ENCODE measurements at places on chromosomes 5 and 9.

GRCh38 chr9:113255438-113255837 lies 19.9 kb downstream of the CDC26 start:
- no peak for DNase-seq

GRCh38 chr5:40842351-40842750 lies 1.2 kb downstream of the CARD6 start:
- no peak for DNase-seq

- DNase-seq = no peak
These were observed 54.8 kb downstream of the MYO10 start for GRCh38 chr5:16881251-16881650.

DNA sequence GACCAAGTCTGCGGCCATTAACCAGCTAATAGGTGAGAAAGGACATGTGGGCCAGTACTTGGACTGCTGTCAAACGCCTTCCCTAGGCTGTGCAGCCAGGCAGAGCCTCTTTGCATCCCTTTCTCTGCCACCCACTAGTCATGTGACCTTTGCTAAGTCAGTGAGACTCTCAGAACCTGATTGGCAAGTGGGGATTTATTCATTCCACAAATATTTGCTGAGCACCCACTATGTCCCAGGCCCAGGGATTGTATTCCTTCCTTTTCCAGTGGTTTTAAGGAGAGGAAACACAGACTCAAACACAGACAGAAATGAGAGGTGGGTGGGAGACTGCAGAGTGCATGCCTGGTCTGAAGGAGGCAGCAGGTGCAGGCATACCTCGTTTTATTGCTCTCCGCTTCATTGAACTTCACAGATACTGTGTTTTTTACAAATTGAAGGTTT lies 71.6 kb upstream of the GALNT10 start:
- DNase-seq = no peak

DNA sequence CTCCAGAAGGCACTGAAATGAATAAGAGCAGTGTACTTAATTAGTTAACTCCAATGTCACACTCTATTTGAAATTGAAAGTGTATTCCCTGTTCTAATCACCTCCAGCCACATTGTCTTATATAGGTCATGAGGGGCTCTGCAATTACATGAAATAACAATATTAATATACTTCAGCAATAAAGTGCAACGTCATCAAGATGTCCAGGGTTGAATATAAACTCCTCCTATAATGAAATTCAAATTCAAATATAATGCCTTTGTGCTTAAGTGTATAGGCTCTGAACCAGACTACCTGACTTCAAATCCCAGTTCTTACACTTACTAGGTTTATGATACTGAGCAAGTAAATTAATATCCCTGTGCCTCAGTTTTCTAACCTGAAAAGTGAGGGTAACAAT lies 195.6 kb upstream of the SMC2 start:
- no peak for DNase-seq

GRCh38 chr9:38015266-38015665 lies 53.8 kb downstream of the SHB start:
- no peak for DNase-seq

- DNase-seq = no peak
These were observed 218.1 kb upstream of the CD180 start for GRCh38 chr5:67414712-67415111.
